ENCODE measurements at places on chromosomes 1 and 21.

DNA sequence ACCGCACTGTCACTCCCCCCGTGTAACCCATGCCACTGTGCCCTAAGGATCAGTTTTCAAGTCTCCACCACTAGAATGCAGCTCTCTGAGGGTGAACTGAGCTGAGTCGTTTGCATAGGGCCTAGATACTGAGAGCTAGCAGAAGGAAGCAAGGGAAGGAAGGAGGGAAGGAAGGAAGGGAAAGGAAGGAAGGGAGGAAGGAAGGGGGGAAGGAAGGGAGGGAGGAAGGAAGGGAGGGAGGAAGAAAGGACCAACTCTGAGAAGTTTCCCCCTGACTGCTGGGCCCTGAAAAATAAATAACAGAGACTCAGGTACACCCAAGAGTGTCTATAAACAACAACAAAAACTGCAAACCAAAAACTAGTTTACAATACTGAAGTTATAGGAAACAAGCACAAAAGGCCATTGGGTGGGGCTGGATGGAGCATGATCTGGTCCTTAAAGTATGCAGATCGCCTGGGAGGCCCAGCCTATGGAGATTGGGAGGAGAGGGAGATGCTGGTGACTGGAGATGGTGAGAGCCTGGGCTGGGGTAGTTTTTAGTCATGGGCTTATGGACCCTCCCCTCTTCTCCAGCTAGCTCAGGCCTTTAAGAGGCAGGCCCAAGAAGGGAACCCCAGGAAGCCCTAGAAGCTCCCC is 1.7 kb upstream of the MRPS15 start:
- DNase-seq: no peak

DNA sequence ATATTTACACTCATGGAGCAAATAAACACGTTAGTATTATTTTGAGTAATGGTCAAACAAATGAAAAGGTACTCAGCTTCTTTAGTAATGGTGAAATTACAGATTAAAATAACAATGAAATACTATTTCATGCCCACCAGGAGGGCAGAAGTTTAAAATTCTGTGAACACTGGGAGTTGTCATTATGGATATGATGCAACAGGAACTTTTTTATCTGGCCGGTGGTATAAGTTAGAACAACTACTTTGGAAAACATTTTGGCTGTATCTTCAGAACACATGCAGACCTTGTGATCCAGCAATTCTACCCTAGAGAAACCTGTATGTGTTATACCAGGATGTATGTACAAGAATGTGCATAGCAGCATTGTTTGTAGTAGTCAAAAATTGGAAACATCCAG is 23.2 kb upstream of the PPP1R8 start:
- no peak for DNase-seq

DNA sequence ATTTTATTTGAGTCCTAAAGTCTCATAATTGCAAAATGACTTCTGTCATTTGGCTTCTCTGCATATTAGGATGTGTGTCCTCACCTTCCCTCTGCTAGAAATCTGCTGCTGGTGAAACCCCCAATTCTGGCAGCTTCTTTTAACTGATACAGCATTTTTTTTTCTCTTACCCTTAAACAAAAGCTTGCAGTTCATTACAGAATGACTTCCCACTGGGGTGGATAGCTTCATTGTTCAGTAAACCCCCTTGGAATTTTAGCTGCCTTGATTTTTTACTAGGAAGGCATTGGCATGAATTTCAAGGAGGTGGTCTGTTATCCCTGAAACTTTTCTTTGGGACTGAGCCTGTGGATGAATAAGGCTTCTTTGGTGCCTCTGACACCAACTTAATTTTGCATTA is 16.8 kb downstream of the TSEN15 start:
- no peak for DNase-seq

GRCh38 chr1:19478322-19478721 is 7.0 kb downstream of the CAPZB start:
- DNase-seq: no peak

GRCh38 chr1:114334297-114334696 is 176.7 kb downstream of the TRIM33 start:
- DNase-seq: no peak

- no peak for DNase-seq
These were observed 36.7 kb downstream of the DHX9 start for GRCh38 chr1:182875889-182876288.

- DNase-seq: no peak
These were observed 109.7 kb downstream of the TSEN15 start for GRCh38 chr1:184161071-184161698.

- DNase-seq: no peak
These were observed 19.2 kb upstream of the KCNE2 start for GRCh38 chr21:34344584-34344983.

DNA sequence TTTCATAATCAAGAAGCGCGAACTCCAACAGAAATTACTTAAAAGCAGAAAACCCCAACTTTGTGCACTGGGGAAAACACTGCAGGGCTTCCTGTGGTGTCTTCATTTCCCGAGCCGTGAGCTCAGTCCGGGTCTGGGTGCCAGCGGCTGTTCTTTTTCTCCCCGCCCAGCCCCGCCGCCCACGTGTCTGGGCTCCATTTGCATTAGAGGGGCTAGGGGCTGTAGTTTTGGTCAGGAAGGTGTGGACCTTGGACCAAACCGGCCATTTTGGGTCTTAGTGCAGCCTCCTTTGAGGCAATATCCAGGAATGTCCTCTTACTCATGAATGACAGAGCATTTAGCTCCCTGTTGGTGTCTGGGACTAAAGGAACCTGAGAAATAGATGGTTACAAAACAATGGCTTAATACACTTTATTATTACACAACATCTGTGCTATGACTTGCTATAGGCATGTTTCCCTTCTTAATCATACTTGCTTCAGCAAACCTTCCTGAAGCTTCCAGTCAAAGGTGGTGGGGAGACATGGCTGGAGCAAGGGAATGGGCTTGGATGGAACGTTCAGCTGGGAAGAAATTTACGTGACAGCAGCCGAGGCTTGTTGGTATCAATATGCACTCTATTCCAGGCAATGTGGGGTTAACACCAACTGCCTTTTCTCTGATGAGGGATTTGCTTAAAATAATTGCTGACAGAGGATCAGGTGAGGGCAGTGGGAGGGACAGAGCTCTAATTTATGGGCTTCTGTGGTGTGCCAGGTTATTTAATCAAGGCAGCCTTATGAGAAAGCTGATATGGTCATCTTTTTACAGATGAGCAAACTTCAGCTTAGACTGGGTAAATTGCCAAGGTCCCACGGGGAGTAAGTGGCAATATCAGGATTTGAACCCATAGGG is 1.1 kb downstream of the AGTRAP start:
- DNase-seq: no peak

- DNase-seq: no peak
These were observed 38.6 kb downstream of the NFIA start for GRCh38 chr1:61120998-61121397.

DNA sequence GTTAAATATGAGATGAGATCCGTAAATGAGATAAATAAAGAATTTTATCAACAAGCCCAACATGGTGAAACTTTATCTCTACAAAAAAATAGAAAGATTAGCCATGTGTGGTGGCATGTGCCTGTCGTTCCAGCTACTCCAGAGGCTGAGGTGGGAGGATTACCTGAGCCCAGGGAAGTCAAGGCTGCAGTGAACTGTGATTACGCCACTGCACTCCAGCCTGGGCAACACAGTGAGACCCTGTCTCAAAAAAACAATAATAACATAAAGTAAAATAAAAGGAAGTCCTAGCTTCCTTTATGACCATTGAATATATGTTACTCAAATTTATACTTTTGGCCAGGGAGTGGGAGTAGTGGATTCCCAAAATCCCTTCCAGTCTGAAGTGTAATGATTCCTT is 48.7 kb upstream of the TEKT2 start:
- DNase-seq: no peak

DNA sequence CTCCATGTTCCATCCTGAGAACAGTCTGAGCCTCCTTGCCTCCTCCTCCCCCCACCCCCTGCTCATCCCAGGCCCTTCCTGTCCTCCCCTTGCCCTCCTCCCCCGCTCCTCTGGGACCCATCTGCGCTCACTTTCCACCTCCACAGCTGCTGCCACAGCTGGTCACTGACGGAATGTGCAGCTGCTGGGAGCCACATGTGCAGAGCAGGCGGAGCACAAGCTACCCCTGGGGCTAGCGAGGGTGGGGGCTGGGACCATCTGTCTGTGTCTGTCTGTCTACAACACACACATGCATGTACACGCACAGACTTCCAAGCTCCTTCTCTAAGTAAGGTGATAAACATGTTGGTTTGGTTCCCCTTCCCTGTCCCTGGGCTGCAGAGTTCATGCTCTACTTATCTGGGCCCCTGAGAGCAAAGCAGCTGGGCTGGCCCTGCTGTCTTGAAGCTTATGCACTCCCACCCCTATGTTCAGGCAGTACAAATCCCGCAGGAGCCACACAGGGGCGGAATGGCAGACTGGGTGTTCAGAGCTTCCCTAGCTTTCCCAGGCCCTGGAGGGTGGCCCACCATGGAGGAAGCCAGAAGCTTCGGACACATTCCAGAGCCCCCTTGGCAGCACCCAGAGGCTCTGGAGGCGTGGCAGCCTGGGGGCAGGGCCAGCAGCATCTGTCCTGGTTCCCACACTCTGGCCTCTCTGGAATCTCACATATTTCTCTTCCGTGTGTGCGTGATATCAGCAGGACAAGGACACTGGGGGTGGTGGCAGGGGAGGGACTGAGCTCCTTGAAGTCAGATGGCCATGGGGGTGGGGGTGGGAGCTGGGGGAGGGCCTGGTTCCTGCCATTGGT is 7.0 kb upstream of the HEYL start:
- DNase-seq: peak; percentile 48

DNA sequence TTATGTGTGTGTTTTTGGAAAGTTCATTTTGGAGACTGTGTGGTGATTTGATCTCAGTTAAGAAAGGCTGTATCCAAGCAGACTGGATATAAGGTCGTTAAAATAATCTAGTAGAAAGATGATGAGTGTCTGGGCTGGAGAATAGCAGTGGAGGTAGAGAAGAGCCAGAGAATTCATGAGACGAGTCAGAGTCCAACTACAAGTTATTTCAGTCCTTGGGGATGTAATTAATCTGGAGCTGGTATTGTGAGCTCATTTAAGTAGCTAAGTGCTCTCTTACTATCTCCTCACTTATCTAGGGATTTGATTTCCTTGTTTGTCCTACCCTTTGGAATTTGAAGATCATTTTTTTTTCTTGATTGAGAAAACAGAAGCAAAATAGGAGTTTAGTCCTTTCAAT is 1219.0 kb upstream of the ADGRL4 start:
- DNase-seq: no peak

DNA sequence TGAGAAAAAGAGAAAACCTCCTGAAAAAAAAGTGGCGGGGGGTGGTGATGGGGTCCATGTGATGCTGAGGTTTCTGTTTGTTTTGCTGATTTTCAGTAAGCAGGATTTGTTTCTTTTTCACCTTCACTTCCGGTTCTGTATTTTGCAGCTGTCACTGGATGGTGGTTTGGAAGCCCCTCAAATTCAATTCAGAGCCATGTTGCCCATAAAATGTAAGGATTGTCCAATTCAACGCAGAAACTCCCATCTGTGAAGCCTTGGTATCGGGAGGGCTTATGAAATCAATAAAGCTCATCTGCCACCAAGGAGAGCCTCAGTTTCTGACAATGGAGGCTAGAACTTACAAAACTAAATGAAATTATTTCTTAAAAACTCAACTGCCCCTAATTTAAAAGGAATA is 12.1 kb downstream of the CAPN8 start:
- DNase-seq: no peak

GRCh38 chr21:44448651-44449131 is 6.6 kb upstream of the LRRC3 start:
- DNase-seq: no peak

- no peak for DNase-seq
These were observed 26.6 kb downstream of the SPSB1 start for GRCh38 chr1:9319208-9319788.

DNA sequence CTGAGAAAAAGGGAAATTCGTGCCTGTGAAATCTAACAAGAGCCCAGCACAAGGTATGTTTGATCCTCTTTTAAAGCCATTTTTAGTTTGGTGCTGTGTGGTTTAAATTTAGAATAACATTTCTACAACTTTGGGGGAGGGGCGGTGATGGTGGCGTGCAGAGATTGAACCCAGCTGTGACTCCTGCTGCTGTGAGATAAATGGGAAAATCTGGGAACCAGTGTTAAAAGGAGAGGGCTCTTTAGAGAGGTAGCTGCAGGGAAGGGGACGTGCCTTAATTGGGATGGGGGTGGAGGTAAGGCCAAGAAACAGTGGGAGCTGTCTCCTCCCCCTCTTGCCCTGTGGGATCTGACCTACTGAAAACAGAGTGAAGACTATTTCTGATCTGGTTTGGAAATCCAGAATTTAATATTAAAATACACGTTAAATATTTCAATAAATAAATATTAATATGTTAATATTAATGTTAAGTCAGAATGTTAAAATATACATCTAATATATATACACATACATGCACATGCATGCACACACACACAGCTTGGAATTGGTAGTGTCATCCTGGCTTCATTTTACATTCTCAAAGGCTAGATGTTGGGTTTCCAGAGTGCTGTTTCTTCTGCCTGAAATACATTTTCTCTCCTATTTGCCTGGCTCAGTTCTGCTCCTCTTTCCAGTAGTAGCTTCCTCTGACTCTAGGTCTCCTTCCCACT is 30.1 kb upstream of the DNAJC6 start:
- DNase-seq: no peak

DNA sequence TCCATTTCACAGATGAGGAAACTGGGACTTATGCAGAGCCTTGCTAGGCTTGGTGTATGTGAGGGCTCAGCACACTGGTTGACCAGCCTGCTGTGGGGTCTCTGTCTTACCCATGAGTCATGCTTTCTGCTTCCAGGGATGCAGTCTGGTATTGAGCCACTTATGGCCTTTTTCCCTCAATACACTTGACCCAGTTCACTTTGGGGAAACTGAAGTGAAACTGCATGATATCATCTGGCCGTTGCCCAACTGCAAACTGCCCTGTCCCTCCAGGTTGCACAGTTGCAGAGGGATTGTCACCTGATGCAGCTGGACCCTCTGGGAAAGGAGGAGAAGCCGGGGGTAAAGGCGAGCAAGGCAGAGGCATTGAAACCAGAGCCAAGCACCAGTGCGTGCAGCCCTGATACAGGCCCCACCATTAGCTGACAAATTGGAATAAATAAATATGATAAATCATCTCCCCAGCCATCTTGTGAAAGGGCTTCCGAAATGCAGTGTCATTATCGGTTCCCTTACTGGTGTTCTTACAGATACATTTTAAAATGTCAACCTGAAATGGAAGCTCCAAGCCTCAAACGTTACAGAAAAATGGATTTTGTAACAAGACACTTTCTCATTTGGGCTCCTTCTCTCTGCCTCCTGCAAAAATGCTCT is 39.3 kb upstream of the DUSP10 start:
- DNase-seq: no peak

DNA sequence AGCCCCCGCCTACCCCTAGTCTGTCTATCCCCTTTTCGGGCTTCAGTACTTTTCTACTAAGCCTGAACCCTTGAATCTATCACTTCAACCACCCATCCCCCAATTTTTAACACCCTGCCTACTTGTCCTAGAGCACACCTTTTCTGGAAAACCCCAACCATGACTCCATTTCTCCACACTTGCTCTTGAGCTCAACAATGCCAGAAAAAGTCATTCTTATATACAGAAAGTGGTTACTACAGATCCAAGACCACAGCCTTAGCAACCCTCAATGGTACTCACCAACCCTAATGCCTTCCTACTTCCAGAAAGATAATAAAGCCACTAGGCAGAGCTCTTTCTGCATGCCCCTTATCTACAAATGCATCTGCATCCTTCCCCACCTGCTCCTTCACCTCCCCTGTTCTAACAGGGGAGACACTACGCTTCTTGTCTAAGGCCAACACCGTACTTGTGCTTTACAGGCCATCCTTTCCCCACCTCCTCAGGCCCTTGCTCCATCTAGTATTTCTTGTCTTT is 41.2 kb downstream of the DMAP1 start:
- no peak for DNase-seq
